T-helper 17 cell (primary cell): ENCODE measurements at places on chromosomes 11 and 22. TPM values are rescaled to one million over a fixed set of nuclear protein-coding genes. Genes with fewer than 3 reads are reported as not detected.

DNA sequence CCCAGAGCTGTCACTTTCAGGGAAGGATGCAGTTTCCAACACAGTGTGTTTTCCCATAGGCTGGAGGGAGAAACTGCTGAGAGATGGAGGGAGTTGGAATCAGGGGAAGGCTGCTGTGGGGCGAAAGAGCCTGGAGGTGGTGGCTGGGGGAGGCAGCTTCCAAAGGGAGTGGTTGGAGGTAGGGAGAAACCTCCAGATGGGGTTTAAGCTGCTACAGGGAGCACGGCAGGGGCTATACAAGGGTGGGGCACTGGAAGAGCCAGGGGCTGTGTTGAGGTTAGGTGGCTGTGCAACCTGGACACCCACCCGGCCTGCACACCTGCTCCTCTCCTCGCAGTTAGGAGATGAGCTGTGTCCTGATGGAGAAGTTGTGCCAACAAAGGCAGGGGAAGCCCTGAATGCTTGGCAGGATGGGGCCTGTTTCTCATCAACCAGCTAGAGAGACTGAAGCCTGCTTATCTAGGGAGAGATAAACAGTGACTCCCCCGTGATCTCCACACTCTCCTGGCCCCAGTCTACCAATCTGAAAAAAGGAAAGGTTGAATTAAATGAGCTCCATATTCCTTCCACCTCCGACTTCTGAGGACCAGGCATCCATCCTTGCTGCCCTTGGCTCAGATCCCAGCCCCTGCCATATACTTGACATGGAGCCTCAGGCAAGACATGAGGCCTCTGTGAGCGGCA, 3.6 kb upstream of the SLCO2B1 start:
- peaks cover 18% of the 10 kb centered on the region for H3K27me3 ChIP-seq
- peaks cover 3% of the 10 kb centered on the region for H3K36me3 ChIP-seq
- H3K4me1 ChIP-seq: peaks cover 19% of the 10 kb centered on the region
- no peak overlapping the region for H3K4me3 ChIP-seq
- H3K27ac ChIP-seq: no peak overlapping the region

OR52N4 gene
- total RNA-seq: 1.3 TPM

DNA sequence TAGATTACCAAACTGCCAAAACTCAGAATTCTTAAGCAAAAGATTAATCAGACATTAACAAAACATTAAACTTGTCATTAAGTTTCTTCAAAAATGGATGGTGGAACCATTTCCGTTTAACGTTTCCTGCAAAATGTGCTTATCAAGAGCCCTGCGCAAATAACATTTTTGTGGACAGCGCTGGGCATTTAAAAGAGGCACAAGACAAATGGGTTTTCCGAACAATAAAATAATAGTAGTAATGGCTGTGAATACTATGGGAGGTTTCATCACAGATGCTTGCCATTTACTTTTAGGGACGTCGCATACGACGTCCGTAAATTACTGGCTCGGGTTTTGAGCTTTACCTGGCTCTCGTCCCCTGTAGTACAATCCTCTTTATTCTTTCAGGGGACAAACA, 1.1 kb downstream of the NPAT start:
- H3K36me3 ChIP-seq: peaks cover 5% of the 10 kb centered on the region
- H3K27ac ChIP-seq: no peak overlapping the region
- H3K4me3 ChIP-seq: no peak overlapping the region
- H3K4me1 ChIP-seq: peaks cover 58% of the 10 kb centered on the region
- no peaks in the 10 kb centered on the region for H3K27me3 ChIP-seq

GAS2 gene
- total RNA-seq: 3.1 TPM

GRCh38 chr11:114098927-114099326, 39.4 kb downstream of the ZBTB16 start:
- H3K27ac ChIP-seq: no peak overlapping the region
- no peak for DNase-seq
- H3K4me3 ChIP-seq: no peak overlapping the region

DNA sequence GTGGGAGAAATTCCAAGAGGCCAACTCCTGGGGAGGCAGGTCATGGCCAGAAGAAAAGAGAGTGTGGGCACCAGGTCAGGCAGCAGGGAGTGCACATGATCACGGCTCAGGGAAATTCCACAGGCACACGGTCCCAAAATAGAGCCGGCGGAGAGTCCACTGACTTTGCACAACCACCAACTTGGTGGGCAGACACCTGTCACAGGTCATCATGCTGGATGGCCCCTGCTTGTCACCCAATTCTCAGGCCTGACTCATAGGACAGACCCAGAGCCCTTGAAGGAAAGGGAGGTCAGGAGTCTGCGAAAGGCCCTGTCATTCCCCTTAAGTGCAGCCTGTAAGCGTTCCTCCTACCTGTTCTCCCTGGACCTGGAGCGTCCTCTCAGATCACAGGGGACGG, 15.8 kb downstream of the APOL2 start:
- H3K27ac ChIP-seq: no peak overlapping the region
- no peak overlapping the region for H3K4me3 ChIP-seq
- H3K27me3 ChIP-seq: peaks cover 20% of the 10 kb centered on the region
- peaks cover 12% of the 10 kb centered on the region for H3K4me1 ChIP-seq
- DNase-seq: no peak

- H3K4me3 ChIP-seq: no peak overlapping the region
- H3K27ac ChIP-seq: peak overlapping the region; percentile 37
- no peaks in the 10 kb centered on the region for H3K27me3 ChIP-seq
These were observed 19.8 kb downstream of the MCM5 start for GRCh38 chr22:35419756-35420155.

NPAT gene
- 31.0 TPM for total RNA-seq

- no peak for DNase-seq
- peaks cover 2% of the 10 kb centered on the region for H3K36me3 ChIP-seq
- H3K27me3 ChIP-seq: peaks cover 16% of the 10 kb centered on the region
- peaks cover 8% of the 10 kb centered on the region for H3K4me1 ChIP-seq
- H3K27ac ChIP-seq: no peak overlapping the region
- no peak overlapping the region for H3K4me3 ChIP-seq
These were observed 44.5 kb downstream of the ST14 start for GRCh38 chr11:130203766-130204702.

DNA sequence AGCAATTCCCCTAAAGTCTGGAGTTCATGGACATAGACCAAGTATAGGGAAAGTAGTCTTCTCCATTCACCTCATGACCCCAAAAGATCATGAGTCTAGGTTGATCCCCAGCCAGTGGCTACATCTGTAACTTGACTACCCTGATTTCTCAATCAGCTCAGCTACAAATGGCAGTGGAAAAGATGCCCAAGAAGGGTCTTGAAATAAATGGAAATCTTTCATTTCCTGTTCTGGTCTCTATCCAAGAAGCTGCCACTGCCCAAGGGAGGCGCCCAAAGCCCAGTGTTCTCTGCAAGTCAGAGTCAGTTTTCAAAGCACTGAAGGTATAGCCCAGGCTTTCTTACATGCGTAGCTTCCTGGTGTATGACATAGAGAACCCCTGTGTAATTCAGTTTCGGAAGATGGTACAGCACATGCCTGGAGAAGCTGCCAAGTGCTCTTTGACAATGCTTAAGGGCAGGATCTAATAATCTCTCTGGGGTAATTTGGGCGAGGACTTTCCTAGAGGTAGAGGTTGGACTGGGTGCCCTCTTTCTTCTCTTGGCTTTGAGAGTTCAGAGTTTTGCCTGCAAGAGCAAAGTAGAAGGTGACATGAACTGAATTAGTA, 101.1 kb downstream of the ADAMTS15 start:
- no peak overlapping the region for H3K4me3 ChIP-seq
- H3K27ac ChIP-seq: no peak overlapping the region
- no peaks in the 10 kb centered on the region for H3K36me3 ChIP-seq
- H3K27me3 ChIP-seq: peaks cover 31% of the 10 kb centered on the region

TP53AIP1 gene
- total RNA-seq: not detected

- H3K4me1 ChIP-seq: peaks cover 30% of the 10 kb centered on the region
- peak overlapping the region; percentile 99 for H3K27ac ChIP-seq
- DNase-seq: peak; percentile 28
- H3K4me3 ChIP-seq: peak overlapping the region; percentile 100
- H3K27me3 ChIP-seq: no peaks in the 10 kb centered on the region
- peaks cover 8% of the 10 kb centered on the region for H3K36me3 ChIP-seq
These were observed 579 bp downstream of the PICALM start for GRCh38 chr11:86068138-86068871.

GRCh38 chr11:130467116-130467900, 18.9 kb downstream of the ADAMTS15 start:
- no peak overlapping the region for H3K4me3 ChIP-seq
- H3K4me1 ChIP-seq: no peaks in the 10 kb centered on the region
- H3K36me3 ChIP-seq: peaks cover 2% of the 10 kb centered on the region
- peaks cover 14% of the 10 kb centered on the region for H3K27me3 ChIP-seq

- DNase-seq: no peak
- no peaks in the 10 kb centered on the region for H3K4me1 ChIP-seq
- no peak overlapping the region for H3K27ac ChIP-seq
- peaks cover 7% of the 10 kb centered on the region for H3K27me3 ChIP-seq
- peaks cover 2% of the 10 kb centered on the region for H3K36me3 ChIP-seq
These were observed 129.6 kb upstream of the POU2AF2 start for GRCh38 chr11:111115890-111116289.

FOSL1 gene
- 8.5 TPM for total RNA-seq

DNA sequence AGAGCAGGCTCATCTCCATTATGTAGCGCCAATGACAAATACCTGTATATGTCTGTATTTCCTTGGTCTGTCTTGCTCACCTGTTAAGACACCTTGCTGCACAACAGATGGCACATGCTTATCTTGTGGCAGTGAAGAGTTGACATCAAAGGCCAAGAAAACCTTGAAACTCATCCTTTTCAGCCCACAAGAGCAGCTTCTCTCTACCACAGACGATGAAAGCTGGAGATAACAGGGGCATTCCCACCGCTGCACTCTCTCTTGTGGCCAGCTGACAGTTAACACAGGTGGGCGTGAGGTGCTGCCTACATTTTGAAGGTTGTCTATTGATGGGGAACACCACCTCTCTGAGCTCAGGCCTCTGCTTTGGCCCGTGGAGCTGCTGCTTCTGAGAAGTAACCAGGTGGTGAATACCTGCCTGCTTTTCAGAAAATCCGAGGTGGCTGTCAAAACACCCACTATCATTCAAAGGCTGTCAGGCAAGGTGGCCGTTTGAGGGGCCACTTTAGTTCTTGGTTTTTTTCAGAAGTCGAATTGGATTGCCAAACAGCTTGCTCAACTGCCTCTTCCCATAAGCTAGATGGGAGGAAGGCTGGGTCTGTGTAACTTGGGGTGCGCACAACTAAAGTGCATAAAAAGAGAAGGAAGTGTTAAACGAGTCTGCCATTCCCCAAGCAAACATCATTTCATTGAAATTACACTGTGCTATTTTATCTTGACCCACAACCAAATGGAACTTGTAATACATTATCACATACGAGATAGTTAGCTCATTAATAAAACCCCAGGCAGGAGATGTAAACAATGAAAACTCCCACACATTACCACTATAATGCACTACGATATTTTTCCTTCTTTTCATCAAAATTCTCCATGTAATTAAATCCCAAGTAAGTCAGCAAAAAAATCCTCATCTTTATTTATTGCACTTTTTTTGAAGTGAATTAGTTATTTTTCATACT, 87.1 kb upstream of the RAG2 start:
- no peak for DNase-seq
- H3K4me1 ChIP-seq: peaks cover 6% of the 10 kb centered on the region
- H3K27me3 ChIP-seq: peaks cover 59% of the 10 kb centered on the region
- H3K4me3 ChIP-seq: no peak overlapping the region

CASP12 gene
- total RNA-seq: not detected

ATM gene
- 260 TPM for total RNA-seq

C11orf86 gene
- total RNA-seq: not detected

- H3K4me3 ChIP-seq: no peak overlapping the region
- H3K4me1 ChIP-seq: peaks cover 7% of the 10 kb centered on the region
- peaks cover 9% of the 10 kb centered on the region for H3K36me3 ChIP-seq
- DNase-seq: no peak
- no peak overlapping the region for H3K27ac ChIP-seq
These were observed 13.1 kb upstream of the EXPH5 start for GRCh38 chr11:108606495-108607160.

DNA sequence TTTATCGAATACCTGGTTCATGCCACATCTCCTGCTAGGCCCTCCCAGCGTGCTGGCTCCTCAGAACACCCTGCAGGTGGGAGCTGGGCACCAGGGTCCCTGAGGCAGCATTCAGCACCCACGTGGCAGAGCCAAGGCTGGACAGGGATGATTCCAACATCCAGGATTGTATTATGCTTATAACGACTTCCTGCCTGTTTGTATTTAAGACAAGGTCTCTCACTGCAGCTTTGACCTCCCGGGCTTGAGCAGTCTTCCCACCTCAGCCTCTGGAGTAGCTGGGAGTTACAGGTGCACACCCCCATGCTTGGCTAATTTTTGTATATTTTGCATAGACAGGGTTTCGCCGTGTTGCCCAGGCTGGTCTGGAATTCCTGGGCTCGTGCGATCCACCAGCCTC, 64.7 kb upstream of the WNT7B start:
- no peak for DNase-seq
- no peak overlapping the region for H3K4me3 ChIP-seq
- no peaks in the 10 kb centered on the region for H3K27me3 ChIP-seq
- no peaks in the 10 kb centered on the region for H3K36me3 ChIP-seq

DNA sequence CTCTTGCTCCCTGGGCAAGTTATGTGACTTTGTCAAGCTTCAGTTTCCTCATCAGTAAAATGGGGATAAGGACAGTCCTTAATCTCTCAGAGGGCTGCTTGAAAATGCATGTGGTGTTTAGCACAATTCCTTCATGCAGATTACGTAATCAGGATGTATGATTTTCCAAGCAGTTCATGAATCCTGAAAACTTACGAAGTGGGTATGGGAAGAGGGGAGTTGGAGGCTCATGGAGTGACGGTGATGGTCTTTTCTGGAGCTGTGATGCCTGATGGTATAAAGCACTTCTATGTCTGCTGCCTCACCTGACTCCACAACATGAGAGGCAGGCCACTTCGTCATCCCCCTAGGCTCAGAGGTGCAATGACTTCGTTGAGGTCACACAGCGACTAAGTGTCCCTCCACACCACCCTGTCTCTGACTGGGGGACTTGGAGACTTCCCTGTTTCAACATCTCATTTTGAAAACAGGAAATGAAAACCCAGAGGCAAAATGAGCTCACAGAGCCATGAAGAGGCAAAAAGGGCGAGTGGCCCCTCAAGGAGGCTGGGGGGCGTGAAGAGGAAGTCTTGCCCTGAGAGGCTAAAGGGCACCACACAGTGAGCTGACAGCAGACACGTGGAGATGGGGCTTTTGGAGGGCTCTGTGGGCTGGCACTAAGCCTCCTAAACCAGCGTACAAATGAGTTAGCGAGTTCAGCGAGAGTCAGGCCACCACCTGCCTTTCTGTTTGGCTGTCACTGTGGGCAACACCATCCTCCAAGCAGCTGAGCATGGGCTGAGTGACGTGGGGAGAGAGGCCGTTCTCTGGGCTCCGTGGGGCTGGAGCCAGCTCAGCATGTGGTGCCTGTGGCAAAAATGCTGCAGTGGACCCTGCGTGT, 10.1 kb downstream of the MCM5 start:
- peaks cover 23% of the 10 kb centered on the region for H3K36me3 ChIP-seq
- H3K27ac ChIP-seq: peak overlapping the region; percentile 37
- H3K4me3 ChIP-seq: no peak overlapping the region
- no peak for DNase-seq
- H3K4me1 ChIP-seq: peaks cover 13% of the 10 kb centered on the region

DNA sequence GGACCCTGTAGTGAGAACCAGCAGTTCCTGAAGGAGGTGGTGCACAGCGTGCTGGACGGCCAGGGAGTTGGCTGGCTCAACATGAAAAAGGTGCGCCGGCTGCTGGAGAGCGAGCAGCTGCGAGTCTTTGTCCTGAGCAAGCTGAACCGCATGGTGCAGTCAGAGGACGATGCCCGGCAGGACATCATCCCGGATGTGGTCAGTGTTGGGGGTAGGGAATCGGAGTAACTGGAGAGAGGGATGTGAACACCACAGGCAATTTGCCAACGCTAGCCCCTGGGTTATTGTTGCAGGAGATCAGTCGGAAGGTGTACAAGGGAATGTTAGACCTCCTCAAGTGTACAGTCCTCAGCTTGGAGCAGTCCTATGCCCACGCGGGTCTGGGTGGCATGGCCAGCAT, 19.9 kb downstream of the MADD start:
- H3K27ac ChIP-seq: no peak overlapping the region
- no peak for DNase-seq
- H3K4me1 ChIP-seq: peaks cover 5% of the 10 kb centered on the region
- peaks cover 12% of the 10 kb centered on the region for H3K36me3 ChIP-seq
